ENCODE measurements at places on chromosomes 4 and X.

GRCh38 chrX:121455890-121456289 is 408.5 kb downstream of the GLUD2 start:
- no peak for DNase-seq

DNA sequence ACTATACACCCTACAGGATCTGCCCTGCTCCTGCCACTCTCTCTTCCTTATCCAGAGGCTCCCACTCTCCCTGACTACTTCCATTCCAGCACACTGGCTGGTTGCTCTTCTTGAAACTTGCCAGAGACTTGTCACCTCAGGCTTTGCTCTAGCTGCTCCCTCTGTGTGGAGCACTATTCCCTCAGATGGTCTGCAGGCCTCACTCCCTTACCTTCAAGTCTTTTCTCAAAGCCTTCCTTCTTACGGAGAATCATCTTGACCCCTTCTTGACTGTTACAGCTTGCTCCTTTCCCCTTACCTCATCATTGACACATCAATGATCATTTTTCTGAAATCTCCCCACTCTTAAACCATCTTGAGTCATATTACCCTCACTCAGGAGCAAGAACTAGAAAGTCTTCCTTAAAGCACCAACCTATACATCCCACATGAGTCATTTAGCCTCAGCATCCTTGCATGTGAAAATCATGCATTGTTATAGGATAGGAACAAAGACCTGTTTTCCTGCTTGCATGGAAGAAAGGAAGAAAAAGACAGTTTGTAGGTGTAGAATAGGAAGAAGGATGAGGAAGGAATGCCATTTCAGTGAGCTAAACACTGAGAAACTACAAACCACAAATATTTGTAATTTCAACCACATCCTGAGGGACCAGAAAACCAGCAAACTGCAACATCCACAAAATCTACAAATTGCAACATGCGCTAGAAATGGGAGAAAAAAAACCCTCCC is 55.7 kb downstream of the ANTXR2 start:
- no peak for DNase-seq

GRCh38 chr4:88409789-88410188 is 31.1 kb downstream of the HERC6 start:
- DNase-seq, result no peak

- no peak for DNase-seq
Observed at GRCh38 chrX:49266523-49267445, 2.3 kb upstream of the FOXP3 start.

- DNase-seq, result no peak
Observed at GRCh38 chr4:100287534-100287933, 97.3 kb upstream of the DDIT4L start.

DNA sequence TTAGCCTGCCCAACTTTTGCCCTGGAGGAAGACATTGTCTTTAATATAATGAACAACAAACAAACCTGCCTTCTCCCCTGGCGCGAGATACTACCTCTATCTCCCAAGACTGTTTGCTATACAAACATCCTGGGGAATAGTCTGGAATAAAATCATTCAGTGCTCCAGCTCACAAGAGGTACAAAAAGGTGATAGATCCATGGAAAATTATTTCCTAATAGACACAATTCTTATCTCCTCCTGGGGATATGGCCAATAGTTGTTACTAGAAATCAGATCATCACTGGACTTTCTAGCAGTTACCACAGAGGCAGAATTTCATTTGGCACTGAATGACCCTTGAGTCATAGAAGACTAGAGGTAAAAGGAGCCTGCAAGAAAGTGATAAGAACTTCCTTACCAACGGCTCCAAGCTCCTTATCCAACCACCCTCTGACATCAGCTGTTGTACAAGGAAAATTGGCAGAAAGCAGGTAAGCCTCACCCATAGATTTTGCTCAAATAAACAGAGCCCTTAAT is 38.1 kb downstream of the MID1 start:
- DNase-seq, result no peak

DNA sequence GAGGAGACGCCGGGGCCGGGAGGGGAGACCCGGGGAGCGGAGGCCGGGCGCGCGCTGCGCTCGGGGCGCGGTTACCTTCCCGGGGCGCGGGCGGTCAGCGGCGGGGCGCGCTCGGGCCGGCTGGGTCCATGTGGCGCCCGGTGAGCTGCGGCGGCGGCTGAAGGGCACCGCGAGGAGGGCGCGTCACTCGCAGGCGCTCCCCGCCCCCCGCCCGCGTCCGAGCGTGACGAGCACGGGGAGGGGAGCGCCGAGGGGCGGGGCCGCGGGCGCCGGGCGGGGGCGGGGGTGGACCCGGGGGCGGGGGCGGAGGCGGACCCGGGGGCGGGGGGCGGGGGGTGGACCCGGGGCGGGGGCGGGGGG is at the start of gene CPLX1:
Gene CPLX1, minus strand, starts transcription at position 159 of the 360 bp plus-strand sequence. CDS start 1,607 bp downstream, outside the sequence.
- DNase-seq, result no peak

- DNase-seq, result no peak
Observed at GRCh38 chr4:58833126-58833525, 1722.9 kb upstream of the IGFBP7 start.

GRCh38 chr4:70619288-70619687 is 9.3 kb upstream of the ENAM start:
- DNase-seq, result no peak

GRCh38 chr4:169664615-169665014 is 44.2 kb downstream of the CLCN3 start:
- no peak for DNase-seq

- no peak for DNase-seq
Observed at GRCh38 chr4:74097116-74097515, 1.9 kb downstream of the CXCL2 start.

DNA sequence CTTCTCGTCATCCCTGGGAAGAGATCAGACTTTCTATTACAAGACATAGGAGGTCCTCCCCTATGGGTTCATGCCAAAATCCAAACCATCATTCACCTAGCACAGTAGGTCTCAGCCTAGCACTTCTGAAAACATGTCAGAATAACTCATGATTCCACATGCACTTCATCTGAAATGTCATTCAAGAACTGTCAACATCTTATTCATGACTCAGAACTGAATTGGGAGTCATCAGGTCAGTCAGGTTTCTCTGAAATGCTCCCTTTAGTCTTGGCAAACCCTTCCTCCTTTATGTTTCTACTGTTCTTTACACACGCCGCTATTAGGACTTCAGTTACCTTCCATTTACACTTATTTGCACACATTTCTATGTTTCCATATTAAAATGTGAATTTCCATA is 67.2 kb downstream of the ANTXR2 start:
- no peak for DNase-seq

DNA sequence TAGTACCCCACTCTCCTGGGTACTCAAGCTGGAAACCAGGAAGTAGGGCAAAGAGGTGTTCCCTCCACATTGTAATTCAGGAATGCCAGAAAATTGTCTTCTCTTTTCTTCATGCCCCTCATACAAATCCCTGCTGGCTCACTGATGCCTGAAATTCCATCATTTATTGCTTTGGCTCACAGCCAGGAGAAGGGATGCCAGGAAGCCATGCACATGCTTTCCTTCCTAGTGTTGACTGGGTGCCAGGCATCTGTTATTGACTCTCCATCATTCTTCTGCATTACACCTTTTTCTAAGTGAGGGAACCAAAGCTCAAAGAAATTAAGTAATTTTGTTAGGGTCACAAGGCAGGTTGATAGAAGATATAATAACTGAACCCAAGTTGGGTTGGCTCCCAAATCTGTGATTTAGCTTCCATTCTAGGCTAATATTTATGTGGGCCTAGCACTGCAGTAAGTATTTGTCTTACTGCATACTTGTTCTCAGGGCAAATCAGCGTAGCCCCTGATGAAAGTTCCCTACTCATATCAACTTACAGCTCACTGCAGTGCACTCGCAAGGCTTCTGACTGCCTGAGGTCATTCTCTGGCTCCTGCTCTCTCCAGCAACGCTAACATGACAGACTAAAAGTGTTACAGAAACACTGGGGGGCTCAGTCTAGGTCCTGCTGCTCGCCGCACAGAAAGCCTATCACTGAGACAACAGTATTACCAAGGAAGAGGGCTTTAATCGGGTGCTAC is 89.0 kb downstream of the TRAPPC11 start:
- no peak for DNase-seq

GRCh38 chr4:82469791-82470345 is 39.5 kb downstream of the ENOPH1 start:
- DNase-seq, result no peak

GRCh38 chr4:182306792-182307507 is 63.7 kb downstream of the TENM3 start:
- DNase-seq, result no peak

GRCh38 chrX:49001521-49002090 is 458 bp downstream of the GRIPAP1 start:
- DNase-seq, result peak; percentile 49

GRCh38 chrX:14802943-14803710 is 69.7 kb downstream of the FANCB start:
- DNase-seq, result no peak

GRCh38 chrX:38326086-38326485 is 1.2 kb downstream of the RPGR start:
- DNase-seq, result no peak

GRCh38 chrX:8988446-8988845 is 45.5 kb downstream of the FAM9B start:
- no peak for DNase-seq

- no peak for DNase-seq
Observed at GRCh38 chr4:156933633-156934258, 37.9 kb downstream of the PDGFC start.

DNA sequence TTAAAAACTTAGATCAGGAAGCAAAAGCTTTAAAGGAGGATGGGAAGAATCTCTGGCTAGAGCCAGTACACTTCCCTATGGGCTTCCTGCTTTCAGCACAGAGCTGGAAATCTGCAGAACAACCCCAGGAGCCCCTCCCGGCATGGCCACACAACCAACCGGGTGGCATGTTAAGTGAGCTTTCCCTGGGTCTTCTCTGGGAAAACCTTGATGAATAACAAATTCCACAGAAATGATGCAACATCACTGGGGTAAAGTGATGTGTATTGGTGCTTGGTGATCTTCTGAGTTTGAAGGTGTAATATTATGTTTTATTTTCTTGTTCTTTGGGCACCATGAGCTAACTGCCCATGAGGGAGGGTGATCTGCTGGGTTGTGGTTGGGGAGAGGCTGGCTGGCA is 22.1 kb downstream of the NHS start:
- no peak for DNase-seq

DNA sequence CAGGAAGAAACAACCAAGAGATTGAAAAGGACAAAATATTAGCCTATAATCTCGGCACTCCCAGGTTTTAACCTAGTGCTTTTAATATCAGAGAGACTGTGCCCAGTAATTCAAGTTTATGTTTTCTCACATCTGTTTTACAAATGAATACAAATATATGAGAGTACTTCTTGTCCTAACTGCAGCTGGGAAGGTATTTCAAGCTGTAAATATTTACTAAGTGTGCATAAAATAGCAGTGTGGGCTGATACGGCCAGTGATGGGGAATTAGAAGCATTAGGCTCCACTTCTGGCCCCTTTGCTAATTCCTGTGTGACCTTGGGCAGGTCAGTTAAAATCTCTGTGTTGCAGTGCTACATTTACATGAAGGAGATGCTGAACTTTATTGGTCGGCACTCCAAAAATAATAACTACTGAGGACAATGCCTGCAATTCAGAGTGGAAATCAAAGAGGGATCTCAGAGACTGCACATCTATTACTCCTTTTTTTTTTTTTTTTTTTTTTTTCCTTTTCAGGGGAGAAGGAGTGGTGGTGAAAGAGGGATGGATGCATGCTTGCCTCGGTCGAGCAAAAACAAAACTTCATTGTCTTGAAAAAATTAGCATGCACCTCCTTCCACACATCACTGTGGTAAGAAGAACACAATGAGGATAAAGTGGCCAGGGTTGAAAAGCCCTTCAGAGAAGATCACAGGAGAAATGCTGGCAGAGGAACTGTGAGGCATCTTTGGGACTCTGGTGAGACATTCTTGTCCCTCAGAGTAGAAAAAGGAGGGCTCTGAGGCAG is 44.6 kb upstream of the LNX1 start:
- DNase-seq, result no peak

GRCh38 chr4:81919223-81919622 is 447.5 kb upstream of the RASGEF1B start:
- no peak for DNase-seq

DNA sequence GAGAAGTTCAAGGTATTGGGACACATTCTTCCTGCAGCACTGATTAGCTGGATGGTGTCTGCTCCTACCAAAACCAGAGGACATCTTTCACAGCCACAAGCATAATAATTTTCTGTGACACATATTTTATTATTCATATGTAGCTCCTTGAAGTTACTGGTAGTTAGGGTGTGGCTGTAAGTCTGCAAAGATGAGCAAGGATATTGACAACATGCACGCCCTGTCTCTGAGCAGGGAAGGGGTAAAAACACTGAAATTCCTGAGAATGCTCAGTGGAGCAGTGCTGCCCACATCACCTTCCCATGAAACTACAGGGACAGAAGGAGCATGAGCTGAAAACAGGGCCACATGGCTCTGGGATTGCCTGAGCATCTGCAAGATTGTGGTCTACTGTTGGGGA is 38.9 kb downstream of the PARM1 start:
- no peak for DNase-seq

DNA sequence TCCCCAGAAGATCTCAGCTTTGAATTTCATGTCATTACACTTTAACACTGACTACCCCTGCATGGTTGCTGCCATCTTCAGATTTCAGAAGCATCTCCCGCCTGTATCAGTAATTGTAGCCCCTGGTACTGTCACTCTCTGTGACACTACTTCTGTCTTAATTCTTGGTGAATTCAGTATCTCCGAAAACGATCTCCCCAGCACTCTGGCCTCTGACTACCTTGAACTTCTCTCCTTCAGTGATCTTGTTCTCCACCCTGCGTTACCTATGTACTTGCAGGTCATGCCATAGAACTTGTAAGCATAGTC is 53.8 kb upstream of the ABCG2 start:
- DNase-seq, result no peak

DNA sequence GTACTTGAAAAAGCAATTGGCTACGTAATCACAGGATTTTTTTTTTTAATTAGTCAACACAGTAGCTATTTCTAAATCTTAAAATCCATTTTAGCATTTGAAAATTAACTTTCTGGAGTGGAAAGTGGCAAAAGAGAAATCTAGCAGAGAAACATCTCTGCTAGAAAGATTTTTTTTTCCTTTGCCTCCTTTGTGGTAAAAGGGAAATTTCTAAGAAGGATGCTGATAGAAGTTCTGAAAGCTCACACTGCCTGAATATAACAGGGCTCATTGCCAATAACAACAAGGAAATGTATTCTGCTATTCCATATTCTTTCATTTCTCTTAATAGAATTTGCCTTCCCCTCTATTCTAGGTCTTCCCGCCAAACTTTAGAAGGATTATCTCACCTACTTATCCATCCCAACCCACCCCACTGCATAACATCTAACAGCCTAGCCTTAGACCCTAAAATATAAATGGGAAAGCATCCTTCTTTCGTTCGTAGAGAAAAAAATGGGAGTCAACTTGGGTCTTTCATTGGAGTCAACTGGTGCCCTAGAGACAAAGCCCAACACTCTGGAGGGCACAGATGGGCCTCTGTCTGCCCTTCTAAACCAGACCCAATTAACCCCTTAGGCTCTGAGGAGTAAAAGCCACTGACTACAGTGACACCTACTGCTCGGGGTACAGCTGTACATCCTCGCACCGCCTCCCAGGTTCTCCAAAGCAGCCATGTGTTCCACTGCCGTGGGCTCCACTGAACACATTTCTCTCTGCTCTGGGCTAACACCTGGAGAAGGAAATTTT is 103.9 kb downstream of the MAML3 start:
- no peak for DNase-seq

GRCh38 chrX:48785186-48785539 is 1.2 kb upstream of the GATA1 start:
- no peak for DNase-seq
